Kidney (tissue), 22 donors: ENCODE measurements at places on chromosomes 7 and 10. TPM values are rescaled to one million over a fixed set of nuclear protein-coding genes. Genes with fewer than 3 reads are reported as not detected.

ZP3 gene
- total RNA-seq: 17.5 TPM

CDHR3 gene
- 7.1 TPM for total RNA-seq

GRCh38 chr10:80268266-80268665 lies 21.2 kb downstream of the MAT1A start:
- H3K27ac ChIP-seq: no peak overlapping the region
- H3K4me3 ChIP-seq: no peak overlapping the region
- no peaks in the 10 kb centered on the region for H3K27me3 ChIP-seq
- DNase-seq: no peak
- no peaks in the 10 kb centered on the region for H3K36me3 ChIP-seq

GRCh38 chr7:19772841-19773760 lies at the start of gene TMEM196:
Gene TMEM196 (minus strand): TSS chr7:19773617. CDS start chr7:19772696, 921 bp downstream.
- H3K4me3 ChIP-seq: peak within 1 kb of the TSS; percentile 39
- peaks cover 11% of the 10 kb centered on the region for H3K27me3 ChIP-seq
- no peaks in the 10 kb centered on the region for H3K36me3 ChIP-seq

- H3K27ac ChIP-seq: no peak overlapping the region
- no peaks in the 10 kb centered on the region for H3K36me3 ChIP-seq
- no peak overlapping the region for H3K4me3 ChIP-seq
These were observed 49.1 kb upstream of the STRIP2 start for GRCh38 chr7:129385116-129385515.

DNA sequence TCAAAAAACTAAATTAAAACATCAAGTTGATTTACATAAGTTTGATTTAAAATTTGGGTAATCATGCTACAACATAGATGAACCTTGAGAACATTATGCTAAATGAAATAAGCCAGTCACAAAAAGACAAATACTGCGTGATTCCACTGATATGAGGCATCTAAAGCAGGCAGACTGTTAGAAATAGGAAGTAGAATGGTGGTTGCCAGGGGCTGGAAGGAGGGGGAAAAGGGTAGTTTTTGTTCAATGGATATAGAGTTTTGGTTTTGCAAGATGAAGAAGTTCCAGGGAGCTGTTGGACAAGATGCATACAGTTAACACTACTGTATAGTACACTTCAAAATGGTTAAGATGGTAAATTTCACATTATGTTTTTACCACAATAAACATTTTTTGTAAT lies 45.0 kb upstream of the IFRD1 start:
- no peak overlapping the region for H3K27ac ChIP-seq
- H3K4me3 ChIP-seq: no peak overlapping the region
- H3K27me3 ChIP-seq: no peaks in the 10 kb centered on the region
- H3K36me3 ChIP-seq: no peaks in the 10 kb centered on the region
